Vagina (tissue), 2 donors: ENCODE measurements at places on chromosomes 5 and 9.

GRCh38 chr5:64213531-64213930 is 47.9 kb downstream of the RNF180 start:
- H3K27me3 ChIP-seq = no peaks in the 10 kb centered on the region
- DNase-seq = no peak
- no peak overlapping the region for H3K27ac ChIP-seq
- H3K4me3 ChIP-seq = no peak overlapping the region
- H3K36me3 ChIP-seq = no peaks in the 10 kb centered on the region

DNA sequence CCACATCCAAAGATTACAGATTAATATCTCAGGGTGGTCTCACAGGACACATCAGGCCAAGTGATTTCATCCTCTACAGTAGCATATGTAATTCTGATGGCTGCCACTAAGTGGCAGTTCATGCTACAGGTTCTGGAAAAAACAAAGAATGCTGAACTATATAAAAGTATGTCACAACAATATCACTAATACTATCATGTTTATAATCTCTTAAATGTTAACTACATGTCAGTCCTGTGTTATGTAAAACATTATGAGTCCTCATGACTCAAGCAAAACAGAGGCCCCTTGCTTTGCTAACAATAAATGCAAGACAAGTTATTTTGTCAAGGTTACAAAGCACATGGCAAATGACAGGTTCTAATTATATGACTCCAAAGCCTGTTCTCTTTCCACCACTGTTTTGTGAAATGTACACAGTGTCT is 233.2 kb downstream of the FBXL17 start:
- no peak overlapping the region for H3K27ac ChIP-seq
- H3K4me1 ChIP-seq = no peaks in the 10 kb centered on the region
- H3K36me3 ChIP-seq = no peaks in the 10 kb centered on the region
- DNase-seq = no peak
- H3K27me3 ChIP-seq = no peaks in the 10 kb centered on the region

GRCh38 chr5:62305358-62305714 is 670 bp upstream of the KIF2A start:
- no peaks in the 10 kb centered on the region for H3K36me3 ChIP-seq
- H3K4me3 ChIP-seq = peak overlapping the region; percentile 85
- H3K4me1 ChIP-seq = peaks cover 22% of the 10 kb centered on the region
- no peaks in the 10 kb centered on the region for H3K27me3 ChIP-seq
- H3K27ac ChIP-seq = peak overlapping the region; percentile 90

DNA sequence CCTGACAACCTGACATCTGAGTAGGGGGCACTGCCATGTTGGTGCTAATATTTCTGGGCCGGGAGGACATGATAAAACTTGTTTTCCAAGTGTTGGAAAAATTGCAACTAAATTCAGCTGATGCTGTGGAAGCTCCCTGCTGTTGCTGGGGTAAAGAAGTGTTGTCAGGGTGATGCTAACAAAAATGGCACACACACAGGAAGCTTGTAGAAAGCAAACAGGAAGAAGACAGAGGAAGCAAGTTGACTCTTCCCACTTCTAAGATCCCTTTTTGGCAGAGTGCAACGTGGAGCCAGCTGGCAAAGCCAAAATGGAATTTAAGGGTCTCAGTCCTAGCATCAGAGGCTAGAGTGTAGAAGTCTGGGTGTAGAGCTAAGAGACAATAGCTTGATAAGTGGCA is 11.3 kb upstream of the RIOK2 start:
- no peaks in the 10 kb centered on the region for H3K27me3 ChIP-seq
- no peak for DNase-seq
- H3K36me3 ChIP-seq = no peaks in the 10 kb centered on the region

- H3K27ac ChIP-seq = no peak overlapping the region
- peak; percentile 74 for DNase-seq
- no peaks in the 10 kb centered on the region for H3K36me3 ChIP-seq
Measured at GRCh38 chr9:97752274-97752673, 55.1 kb upstream of the XPA start.

GRCh38 chr5:68021227-68021626 is 194.3 kb upstream of the PIK3R1 start:
- no peak for DNase-seq
- H3K4me1 ChIP-seq = no peaks in the 10 kb centered on the region
- no peak overlapping the region for H3K27ac ChIP-seq
- H3K36me3 ChIP-seq = no peaks in the 10 kb centered on the region
- H3K27me3 ChIP-seq = no peaks in the 10 kb centered on the region

- no peaks in the 10 kb centered on the region for H3K4me1 ChIP-seq
- DNase-seq = no peak
- peak overlapping the region; percentile 69 for H3K4me3 ChIP-seq
- H3K27me3 ChIP-seq = no peaks in the 10 kb centered on the region
Measured at GRCh38 chr9:98191181-98191608, 1.2 kb downstream of the CORO2A start.
